Thyroid gland (tissue), 4 donors: ENCODE measurements at places on chromosomes 12 and 14. TPM values are rescaled to one million over a fixed set of nuclear protein-coding genes. Genes with fewer than 3 reads are reported as not detected.

The YEATS4 gene
- 21.3 TPM for total RNA-seq

The RNF212B gene
- total RNA-seq = not detected

- no peaks in the 10 kb centered on the region for H3K27me3 ChIP-seq
- no peaks in the 10 kb centered on the region for H3K36me3 ChIP-seq
- no peak overlapping the region for H3K27ac ChIP-seq
- no peaks in the 10 kb centered on the region for H3K4me1 ChIP-seq
- DNase-seq = no peak
- H3K4me3 ChIP-seq = no peak overlapping the region
Observed at GRCh38 chr14:75554482-75554881, 23.9 kb upstream of the FLVCR2 start.

DNA sequence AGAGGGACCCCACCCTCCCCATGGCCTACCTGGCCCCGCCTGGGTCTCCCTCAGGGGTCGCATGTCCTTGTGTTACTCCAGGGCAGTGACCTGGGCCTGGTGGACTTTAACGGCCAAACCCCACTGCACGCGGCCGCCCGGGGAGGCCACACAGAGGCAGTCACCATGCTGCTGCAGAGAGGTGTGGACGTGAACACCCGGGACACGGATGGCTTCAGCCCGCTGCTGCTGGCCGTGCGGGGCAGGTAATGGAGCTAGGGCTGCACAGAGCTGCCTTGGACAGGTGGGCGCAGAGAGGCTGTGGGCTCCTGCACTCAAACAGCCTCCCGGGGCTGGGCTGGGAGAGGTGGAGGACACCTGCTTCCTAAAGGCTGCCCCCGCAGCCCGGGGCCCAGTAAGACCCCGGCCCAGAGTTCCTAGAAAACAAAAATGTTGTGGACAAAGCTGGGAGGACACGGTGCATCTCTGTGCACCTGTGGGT, 21.6 kb downstream of the ASPG start:
- no peak overlapping the region for H3K4me3 ChIP-seq
- peak; percentile 0 for DNase-seq
- no peak overlapping the region for H3K27ac ChIP-seq
- H3K4me1 ChIP-seq = no peaks in the 10 kb centered on the region
- H3K36me3 ChIP-seq = no peaks in the 10 kb centered on the region

The GPR162 gene
- 1.1 TPM for total RNA-seq

The ANO4 gene
- 0.33 TPM for total RNA-seq

DNA sequence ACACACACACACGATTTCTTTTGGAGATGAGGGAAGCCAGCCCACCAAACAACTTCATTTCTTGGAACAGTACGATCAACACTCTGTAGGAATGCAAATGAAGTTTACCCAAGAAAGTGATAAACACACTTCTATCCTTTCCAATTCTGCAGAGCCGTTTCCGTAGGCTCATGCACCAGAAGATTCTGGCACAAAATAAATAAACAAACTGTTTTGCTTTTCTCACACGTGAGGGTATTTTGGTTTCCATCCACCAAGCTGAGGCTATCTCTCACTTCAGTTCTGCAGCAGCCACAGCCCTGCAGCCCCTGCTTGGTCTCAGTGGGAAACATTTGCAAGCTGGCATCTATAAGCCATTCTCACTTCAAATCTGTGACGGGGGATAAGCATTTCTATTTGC, 15.3 kb upstream of the TSPAN11 start:
- no peaks in the 10 kb centered on the region for H3K27me3 ChIP-seq
- no peaks in the 10 kb centered on the region for H3K36me3 ChIP-seq
- H3K4me1 ChIP-seq = no peaks in the 10 kb centered on the region

The GSG1 gene
- 1.2 TPM for total RNA-seq

DNA sequence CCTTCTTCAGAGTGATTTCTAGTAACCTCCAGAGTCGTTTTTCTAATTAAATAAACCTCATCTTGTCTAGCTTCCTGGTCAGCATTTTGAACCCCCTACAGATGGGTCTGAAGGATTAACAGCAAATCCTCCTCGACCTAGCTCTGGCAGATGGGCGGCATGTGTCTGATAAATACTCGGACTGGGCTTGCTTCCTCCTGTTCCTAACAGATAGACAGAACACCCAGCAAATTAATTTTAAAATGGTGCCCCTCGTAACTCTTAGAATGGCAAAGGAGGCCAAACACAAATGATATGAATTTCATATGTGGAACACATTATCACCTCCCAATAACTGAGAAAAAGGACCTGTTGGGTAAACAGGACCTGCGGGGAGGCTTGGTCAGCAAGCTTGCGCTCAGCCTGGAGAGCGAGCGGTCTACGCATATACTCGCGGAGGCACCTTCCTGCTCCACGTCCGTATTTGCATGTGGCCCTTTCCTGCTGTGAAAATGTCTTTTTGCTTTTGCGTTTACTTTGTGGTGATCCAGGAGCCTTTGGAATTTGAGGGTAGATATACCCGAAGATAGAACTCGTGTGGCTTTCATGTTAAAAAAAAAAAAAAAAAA, 79.6 kb downstream of the OTX2 start:
- H3K27me3 ChIP-seq = no peaks in the 10 kb centered on the region
- H3K27ac ChIP-seq = no peak overlapping the region
- H3K4me3 ChIP-seq = no peak overlapping the region

DNA sequence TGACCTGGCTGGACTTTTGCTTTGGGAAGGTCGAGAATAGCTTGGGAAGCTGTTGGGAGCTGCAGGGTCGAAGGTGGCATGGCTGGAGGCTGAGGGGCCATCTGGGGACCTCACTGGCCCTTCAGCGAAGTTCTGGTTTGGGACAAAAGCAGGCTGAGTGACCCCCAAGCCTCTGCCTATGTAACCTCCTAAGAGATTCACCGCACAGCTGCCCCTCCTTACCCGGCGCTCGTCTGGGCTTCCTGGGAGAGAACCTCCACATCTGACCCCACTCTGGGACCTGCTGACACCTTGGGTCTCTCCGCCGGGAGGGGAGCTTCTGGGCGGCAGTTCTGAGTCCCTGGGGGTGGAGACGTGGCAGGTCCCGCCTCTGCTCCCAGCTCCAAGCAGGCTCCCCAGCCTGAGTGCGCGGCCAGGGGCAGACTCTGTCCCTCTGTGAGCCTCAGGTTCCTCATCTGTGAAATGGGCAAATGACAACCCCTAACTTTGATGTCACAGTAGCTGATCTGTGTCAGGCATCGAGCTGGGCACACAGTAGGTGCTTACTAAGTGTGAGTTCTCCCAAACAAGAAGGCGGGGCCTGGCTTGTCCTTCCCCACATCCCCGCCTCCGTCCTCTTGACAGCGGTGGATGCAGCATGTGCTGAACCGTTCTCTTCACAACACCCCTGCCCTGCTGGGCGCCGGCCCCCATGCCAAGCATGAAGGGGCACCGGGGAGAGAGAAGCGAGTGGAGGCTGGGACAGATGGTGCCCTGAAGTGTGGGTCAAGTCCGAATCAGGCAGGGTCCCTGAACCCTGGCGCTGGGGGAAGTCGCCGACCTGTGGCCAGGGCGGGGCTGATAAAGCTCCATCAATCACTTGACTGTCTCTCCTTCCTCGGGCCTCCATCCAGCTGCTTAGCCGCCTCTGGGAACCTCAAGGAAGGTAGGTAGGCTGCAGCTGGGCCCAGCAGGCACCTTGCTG, 3.8 kb downstream of the EXOC3L4 start:
- H3K4me3 ChIP-seq = no peak overlapping the region
- no peak for DNase-seq
- H3K4me1 ChIP-seq = no peaks in the 10 kb centered on the region
- peaks cover under 1% of the 10 kb centered on the region for H3K27me3 ChIP-seq
- H3K27ac ChIP-seq = no peak overlapping the region

The TAS2R50 gene
- total RNA-seq = 3.9 TPM

DNA sequence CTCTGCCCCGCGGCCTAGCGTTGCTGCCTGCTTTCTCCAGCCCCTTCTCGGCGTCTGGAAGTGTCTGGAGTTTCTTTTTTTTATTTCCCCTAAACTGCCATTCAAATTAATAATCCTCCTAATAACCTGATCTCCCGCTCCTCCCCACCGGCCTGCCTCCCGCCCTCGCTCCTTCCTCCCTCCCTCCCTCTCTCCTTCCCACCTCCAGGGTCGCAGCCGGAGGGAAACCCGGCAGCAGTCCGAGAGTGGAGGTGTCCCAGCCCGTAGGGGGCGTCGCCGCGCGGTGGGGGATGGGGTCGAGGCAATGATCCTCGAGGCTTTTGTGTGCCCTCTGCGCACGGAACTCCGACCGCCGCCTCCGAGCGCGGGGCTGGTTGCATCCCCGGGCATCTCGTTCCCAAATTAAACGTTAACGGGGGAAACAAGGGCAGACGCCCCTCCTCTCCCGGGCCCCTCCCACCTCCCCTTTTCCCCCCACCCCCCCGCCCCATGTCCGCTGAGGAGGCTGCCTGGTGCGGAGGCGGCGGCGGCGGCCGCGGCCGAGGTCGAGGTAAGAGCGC, 1.0 kb upstream of the SOCS2 start:
- peaks cover 11% of the 10 kb centered on the region for H3K36me3 ChIP-seq

The LAG3 gene
- not detected for total RNA-seq

The SERPINA10 gene
- total RNA-seq = not detected

GRCh38 chr12:19652386-19652785, 213.1 kb downstream of the AEBP2 start:
- no peaks in the 10 kb centered on the region for H3K4me1 ChIP-seq
- no peaks in the 10 kb centered on the region for H3K36me3 ChIP-seq
- H3K4me3 ChIP-seq = no peak overlapping the region
- no peak for DNase-seq
- no peak overlapping the region for H3K27ac ChIP-seq

DNA sequence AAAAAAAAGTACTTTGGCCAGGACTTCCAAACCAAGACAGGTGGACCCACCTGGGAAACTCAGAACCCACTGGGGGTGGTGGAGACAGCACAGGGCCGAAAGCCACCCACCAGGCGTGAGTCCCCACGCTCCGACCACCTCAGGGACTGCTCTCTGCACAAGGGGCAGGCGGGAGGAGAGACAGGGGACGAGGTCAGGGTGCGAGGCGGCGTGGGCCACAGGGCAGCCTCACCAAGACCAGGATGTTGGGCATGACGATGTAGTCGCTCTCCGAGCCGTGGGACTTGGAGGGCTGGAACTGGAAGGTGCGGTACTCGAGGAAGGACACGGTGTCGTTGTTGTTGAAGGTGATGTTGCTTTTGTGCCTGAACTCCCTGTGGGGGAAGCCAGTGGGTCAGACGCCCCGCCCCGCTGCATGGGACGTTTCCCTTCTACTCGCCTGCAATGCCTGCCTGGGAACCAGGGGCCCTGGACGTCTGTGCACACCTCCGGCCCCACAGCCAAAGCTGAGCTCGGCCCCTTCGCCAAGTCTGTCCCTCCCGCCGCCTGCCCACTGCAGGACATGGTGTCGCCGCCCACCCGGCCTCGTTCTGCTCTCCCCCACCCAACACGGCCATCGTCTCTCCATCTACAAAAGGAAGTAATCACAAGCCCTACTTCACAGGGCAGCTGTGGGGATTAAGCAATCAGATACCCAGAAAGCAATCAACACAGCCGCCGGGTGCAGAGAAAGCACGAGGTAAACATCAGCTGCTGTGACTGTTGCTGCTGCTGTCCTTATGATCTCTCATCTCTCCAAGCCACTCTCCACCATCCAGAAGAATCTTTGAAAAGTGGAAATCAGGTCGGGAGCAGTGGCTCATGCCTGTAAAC, 48.7 kb downstream of the SCARB1 start:
- H3K36me3 ChIP-seq = no peaks in the 10 kb centered on the region
- DNase-seq = no peak
- H3K4me3 ChIP-seq = no peak overlapping the region
- H3K27me3 ChIP-seq = no peaks in the 10 kb centered on the region

The IL22 gene
- not detected for total RNA-seq

GRCh38 chr12:96452261-96452922, 37.0 kb upstream of the CFAP54 start:
- H3K4me3 ChIP-seq = no peak overlapping the region
- H3K36me3 ChIP-seq = no peaks in the 10 kb centered on the region
- DNase-seq = no peak
- no peak overlapping the region for H3K27ac ChIP-seq
- H3K4me1 ChIP-seq = no peaks in the 10 kb centered on the region

DNA sequence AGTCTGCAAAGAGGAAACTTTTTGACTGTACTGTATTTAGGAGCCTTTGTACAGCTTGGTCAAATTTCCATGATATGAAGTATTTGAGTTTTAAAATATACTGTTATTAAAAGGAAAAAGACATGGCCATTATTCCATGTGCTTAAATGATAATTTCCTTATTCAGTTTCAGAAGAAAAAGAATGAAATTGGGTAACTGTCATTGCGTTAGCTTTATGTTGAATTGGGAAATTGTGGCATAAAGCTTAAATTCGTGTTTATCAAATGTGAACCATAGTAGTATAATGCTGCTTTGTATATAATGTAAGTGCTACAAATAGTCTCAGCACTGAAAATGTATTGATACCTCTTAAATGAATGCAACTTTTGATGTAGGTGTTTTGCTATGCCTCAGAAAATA, 64.9 kb downstream of the ETNK1 start:
- no peaks in the 10 kb centered on the region for H3K4me1 ChIP-seq
- no peaks in the 10 kb centered on the region for H3K36me3 ChIP-seq
- DNase-seq = no peak
- no peak overlapping the region for H3K4me3 ChIP-seq

The CLEC9A gene
- total RNA-seq = not detected

The HCFC2 gene
- 31.6 TPM for total RNA-seq
